ENCODE measurements at places on chromosomes 2 and 18.

DNA sequence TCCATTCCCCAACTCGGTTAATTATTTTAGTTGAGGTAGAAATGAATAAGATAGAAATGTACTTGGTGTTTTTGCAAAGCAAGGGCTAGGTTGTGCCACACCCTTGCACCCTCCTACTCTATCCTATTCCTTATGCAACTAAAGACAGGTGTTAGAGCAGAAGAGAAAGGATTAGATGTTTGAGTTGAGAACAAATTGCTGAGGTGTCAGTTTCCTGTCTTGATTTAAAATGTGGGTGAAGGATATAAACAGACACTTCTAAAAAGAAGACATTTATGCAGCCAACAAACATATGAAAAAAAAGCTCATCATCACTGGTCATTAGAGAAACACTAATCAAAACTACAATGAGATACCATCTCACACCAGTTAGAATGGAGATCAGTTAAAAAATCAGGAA, 1256.2 kb downstream of the CNTNAP5 start:
- no peak for DNase-seq

DNA sequence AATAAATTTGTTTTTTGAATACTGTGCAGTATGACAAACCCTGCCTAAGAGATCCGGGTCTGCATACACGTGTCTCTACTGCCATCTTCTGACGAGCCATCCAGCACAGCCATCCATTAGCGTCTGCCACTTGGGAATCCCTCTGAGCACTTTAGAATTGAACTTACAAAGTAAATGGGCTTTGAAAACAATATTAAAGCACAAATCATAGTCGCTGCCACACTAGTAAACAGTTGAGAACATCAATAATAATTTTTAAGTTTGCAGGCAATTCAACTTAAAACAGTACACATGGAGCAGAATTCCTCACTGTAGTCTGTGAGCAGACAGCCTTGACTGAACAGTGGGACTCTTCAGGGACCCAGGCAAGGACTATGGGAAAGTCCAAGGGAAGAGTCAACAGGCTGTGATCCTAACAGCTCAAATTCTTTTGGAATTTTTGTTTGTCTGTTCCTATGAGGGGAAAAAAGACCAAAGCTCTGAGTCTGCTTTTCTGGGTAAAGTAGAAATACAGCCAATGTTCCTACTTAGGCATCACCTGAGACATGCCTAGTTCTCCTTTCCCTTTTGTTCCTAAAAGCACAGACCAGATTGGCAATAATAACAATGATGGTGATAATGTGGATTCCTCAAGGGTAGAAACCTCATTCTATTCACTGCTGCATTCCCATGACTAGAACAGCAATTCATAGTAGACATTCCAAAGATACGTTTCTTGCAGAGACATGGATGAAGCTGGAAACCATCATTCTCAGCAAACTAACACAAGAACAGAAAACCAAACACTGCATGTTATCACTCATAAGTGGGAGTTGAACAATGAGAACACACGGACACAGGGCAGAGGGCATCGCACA, 92.9 kb downstream of the MREG start:
- peak; percentile 62 for DNase-seq

GRCh38 chr18:34643989-34644388, 66.1 kb upstream of the DTNA start:
- no peak for DNase-seq

- no peak for DNase-seq
These were observed 6.8 kb downstream of the STK25 start for GRCh38 chr2:241501551-241501950.

DNA sequence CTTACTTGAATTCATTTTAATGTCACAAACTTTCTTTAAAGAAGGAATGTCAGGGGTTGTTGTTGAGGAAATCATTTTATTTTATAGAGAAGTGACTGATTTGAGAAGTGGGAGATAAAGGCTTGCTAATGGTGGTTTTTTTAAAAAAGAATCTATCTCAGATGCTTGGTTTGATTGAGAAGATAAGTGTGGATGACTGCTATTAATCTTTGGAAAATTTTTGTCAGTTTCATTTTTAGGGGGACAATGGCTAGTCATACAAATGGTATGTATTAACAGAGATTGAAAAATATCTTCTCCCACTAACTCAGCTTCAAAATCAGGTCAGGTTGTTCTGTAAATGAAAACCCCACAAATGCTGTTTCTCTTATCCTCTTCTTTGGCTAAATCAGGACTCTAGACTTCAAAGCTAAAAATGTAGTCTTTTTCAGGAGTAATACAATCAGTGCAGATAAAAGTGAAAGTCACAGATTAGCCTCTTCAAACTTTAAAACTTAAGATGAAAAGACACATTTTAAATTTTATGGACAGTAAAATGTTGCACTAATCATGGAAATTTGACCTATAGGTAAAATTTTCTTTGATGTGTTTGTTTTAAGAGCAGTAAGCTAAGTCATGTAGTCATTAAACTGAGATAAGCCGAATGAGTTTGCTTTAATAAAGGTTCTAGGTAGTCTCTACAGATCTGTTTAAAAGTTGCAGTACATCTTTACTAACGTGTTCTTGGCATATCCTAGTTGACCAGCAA, 674.2 kb upstream of the VRK2 start:
- no peak for DNase-seq

GRCh38 chr2:219670386-219670785, 43.0 kb downstream of the SLC4A3 start:
- DNase-seq, result no peak

DNA sequence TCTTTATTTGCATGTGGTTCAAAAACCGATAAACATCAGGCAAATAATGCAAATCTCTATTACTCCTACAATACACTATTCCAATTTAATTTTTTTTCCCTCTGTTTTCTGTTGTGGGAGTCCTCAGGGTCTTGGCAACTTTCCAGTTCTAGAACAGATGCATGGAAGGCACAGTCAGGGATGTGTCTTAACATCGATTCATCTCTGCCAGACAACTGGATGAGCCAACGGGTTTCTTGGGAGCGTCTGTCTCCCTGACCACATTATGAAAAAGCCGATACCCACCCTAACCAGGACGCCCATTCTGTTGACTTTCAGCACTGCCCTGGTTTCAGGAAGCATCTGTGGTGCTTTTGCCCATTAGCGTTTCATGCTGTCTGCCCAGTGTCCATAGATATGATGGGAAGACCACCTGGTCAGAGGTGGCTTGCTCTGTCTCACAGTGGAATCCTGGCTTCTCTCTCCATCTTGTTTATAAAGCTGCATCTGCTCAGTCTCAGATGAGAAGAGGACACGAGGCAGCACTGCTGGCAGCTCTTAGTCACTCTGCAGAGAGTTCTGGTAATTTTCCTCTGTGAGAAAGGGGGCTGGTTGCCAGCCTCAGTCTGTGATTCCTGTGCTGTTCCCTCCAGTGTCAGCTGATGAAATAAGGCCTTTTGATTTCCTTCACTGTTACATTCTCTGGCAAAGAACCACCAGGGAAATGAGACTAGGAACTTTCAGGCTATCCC, 57.9 kb upstream of the KCNE4 start:
- DNase-seq, result no peak

DNA sequence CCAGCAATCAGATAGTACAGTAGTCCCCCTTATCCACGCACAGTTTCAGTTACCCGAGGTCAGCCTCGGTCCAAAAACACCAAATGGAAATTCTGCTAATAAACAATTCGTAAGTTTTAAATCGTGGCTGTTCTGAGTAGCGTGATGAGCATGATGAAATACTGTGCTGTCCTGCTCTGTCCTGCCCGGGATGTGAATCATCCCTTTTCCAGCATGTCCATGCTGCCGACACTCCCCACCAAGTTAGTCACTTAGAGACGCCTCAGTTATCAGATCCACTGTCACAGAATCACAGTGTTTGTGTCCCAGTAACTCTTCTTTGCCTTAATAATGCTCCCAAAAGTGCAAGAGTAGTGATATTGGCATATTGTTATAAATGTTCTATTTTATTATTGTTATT, 62.1 kb downstream of the MEX3C start:
- no peak for DNase-seq

DNA sequence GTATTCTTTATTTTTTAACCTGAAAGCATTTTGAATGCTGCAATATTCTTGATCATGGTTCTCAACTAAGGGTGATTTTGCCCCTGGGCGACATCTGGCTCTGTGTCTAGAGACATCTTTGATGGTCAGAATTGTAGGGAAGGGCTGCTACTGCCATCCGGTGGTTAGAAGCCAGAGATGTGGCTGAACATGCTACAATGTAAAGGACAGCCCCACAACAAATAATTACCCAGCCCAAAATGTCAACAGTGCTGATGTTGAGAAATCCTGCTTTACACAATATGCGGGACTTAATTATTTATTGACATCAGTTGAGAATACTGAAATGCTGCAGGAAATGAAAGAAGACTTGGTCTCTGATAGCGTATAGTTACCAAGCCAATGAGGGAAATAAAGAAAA, 37.5 kb upstream of the SERPINB2 start:
- peak; percentile 16 for DNase-seq

- no peak for DNase-seq
These were observed 187.2 kb downstream of the INO80D start for GRCh38 chr2:205898744-205899143.

- DNase-seq, result no peak
These were observed 154.5 kb upstream of the RASGRP3 start for GRCh38 chr2:33321876-33322483.
